ENCODE measurements at places on chromosomes 5 and 9.

GRCh38 chr9:91577633-91578061 is 154.0 kb upstream of the NFIL3 start:
- DNase-seq, result no peak

- DNase-seq, result no peak
Measured at GRCh38 chr9:85716031-85716877, 25.5 kb downstream of the AGTPBP1 start.

DNA sequence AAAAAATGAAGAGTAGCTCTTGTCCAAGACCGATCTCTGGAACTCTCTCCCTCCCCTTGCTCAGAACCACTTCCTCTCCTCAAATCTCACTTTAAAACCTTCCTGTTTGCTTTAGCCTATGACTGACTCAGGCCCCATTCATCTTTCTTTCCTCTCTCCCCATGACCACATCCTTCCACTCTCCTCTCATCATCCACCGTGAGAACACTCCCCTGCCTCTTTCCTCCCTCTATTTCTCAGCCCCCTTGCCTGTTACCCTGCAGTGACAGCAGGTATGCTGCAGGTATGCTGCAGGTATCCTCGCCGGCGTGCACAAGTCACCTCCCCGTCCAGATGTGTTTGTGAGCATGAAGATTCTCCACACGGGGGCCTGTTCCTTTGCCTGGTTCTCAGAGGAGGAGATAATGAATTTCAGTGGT is 505.3 kb downstream of the CCDC171 start:
- DNase-seq, result no peak

DNA sequence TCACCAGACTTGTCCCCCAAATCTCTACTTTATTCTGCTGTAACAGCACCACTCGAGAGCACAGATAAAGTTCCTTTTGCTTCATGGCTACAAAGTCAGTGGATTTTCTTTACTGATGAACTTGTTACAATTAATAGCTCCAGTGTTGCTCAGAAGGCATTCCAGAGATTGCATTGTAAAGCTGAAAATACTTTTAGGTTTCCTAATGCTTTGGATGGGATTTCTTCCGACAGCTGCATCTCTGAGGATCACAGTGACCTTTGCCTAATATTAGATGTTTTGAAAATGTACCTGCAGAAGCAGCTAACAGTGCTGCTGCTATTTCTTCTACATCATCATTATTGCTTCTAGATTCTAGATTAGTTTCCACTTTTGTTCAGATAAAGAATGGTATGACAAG is 58.8 kb upstream of the TMEM171 start:
- no peak for DNase-seq

- DNase-seq, result no peak
Measured at GRCh38 chr9:22216730-22217172, 207.6 kb upstream of the CDKN2B start.

- DNase-seq, result no peak
Measured at GRCh38 chr9:81032030-81032572, 657.2 kb downstream of the TLE1 start.

GRCh38 chr9:130453487-130453886 is 8.7 kb downstream of the ASS1 start:
- DNase-seq, result no peak

- no peak for DNase-seq
Measured at GRCh38 chr9:126633881-126634558, 20.3 kb downstream of the LMX1B start.

DNA sequence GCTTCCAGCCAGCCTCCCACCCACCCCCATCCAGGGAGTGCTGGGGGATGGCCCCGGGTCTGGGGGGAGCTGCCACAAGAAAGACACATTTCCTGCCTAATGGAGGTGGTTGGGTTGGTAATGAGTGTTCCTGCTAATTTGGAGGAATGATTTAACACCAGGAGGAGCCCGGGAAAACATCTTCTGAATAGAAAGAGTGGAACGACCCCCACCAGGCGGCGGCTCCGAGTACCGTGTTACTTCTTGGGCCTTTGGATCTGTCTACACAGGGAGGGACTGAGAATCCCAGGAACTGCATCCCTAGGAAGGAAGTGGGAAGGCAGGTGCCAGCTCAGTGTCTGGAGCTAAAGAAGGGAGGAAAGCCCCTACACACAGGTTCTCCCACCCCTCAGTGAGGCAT is 64.6 kb downstream of the TSPAN17 start:
- no peak for DNase-seq

- no peak for DNase-seq
Measured at GRCh38 chr9:104345061-104345460, 159.0 kb upstream of the OR13F1 start.

DNA sequence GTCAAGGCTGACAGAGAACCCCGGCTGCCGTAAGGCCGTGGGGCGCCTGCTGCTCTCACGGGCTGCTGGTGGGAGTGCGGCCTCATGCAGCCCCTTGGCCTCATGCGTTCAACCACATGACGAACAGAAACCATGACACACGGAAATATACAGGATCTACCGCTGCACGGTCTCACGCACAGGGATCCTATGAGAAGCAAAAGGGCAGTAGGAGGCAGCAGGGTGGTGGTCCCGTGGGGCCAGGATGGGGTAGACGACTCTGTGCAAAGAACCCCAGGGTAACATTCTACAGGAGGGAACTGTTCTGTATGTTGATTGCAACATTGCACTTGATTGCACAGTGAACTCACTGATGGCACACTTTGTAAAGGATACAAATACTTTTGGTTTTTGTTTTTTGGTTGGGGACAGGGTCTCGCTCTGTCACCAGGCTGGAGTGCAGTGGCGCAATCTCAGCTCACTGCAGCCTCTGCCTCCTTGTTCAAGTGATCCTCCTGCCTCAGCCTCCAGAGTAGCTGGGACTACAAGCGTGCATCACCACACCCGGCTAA is 51.6 kb downstream of the NACC2 start:
- DNase-seq, result no peak

DNA sequence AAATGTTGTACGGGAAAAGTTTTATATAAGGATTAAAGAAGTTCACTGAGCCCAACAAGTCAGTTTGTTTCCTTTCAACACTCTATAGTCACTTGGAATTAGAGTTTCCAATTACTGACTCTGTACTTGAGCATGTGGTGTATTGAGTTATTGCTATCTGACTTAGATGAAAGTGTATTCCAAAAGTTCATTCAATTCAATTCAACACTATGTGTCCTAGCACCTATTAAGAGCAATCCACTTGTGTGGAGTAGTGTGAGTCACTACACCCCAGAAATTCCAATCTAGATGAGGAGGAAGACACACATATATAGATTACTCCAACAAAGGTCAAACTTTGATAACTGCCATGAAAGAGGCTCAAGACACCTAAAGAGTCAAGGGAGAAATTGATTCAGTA is 98.2 kb upstream of the SLCO6A1 start:
- no peak for DNase-seq

GRCh38 chr9:114382699-114383520 is 4.9 kb downstream of the AKNA start:
- no peak for DNase-seq

DNA sequence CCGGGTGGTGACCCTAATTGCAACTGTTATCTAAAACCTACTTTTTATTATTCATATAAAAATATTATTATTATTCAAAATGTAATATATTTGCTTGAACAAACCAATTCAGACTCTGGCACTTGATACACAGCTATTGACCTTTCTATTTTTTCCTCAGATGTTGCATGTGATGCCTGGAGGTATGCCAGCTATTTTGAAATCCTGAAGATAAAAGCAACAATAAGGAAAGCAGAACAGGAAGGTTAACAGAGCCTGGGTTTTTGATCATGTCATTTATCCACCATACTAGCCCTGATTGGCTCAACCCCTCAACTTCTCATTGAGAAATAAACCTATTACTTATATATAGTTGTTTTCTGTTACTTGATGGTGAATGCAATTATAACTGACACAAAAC is 340.9 kb upstream of the KIF2A start:
- no peak for DNase-seq

DNA sequence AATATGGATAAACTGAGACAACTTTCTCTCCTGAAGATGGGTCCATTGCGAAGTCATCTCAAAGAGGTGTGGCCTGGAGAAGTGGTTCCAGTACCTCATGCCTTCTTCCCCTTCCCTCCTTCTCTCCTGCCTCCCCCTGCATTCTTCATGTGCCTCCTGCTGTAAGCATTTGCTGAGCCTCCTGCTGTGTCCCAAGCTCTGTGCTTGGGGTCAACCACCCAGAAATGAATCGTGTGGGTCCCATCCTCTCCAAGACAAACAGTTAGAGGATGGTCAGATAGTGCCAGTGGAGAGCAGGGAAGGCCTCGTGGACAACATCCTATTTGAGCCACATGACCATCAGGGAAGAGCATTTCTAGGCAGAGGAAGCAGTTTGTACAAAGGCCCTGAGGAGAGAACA is 53.5 kb downstream of the KCNIP1 start:
- DNase-seq, result no peak

DNA sequence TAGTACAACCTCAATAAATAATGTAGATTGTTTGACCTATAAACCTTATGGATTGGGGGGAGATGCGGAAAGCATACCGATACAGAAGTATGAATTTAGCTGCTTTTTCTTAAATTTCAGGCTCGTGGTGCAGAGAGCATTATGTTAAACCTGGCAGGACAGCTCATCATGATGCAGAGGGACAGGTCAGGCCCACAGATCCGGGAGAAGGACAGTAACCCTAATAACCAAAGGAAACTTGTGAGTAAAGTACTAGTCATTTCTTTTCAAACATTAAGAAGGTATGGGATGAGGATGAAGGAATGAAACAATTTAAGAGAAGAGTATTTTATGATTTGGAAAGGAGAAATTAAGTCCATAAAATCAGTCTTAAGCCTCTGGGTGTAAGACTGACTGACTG is 70.5 kb downstream of the ERMP1 start:
- no peak for DNase-seq

GRCh38 chr9:137222190-137223077 is at the start of gene RNF208:
Gene RNF208 (minus strand): TSS chr9:137222240. CDS start chr9:137221212, 1,028 bp downstream.
- no peak for DNase-seq

GRCh38 chr5:97019435-97020117 is 83.7 kb downstream of the LNPEP start:
- DNase-seq, result no peak

- no peak for DNase-seq
Measured at GRCh38 chr5:180799902-180800801, 2.5 kb downstream of the MGAT1 start.

- no peak for DNase-seq
Measured at GRCh38 chr9:35114840-35115628, 628 bp downstream of the ATOSB start.

- DNase-seq, result no peak
Measured at GRCh38 chr5:8340261-8340660, 471.3 kb downstream of the MTRR start.

- no peak for DNase-seq
Measured at GRCh38 chr5:109045710-109046109, 298.0 kb downstream of the FER start.

GRCh38 chr5:80973027-80973426 is 12.9 kb downstream of the RASGRF2 start:
- DNase-seq, result no peak

- no peak for DNase-seq
Measured at GRCh38 chr5:174338185-174339010, 292.9 kb downstream of the NSG2 start.

- no peak for DNase-seq
Measured at GRCh38 chr5:122121479-122122465, 7.6 kb upstream of the ZNF474 start.

- DNase-seq, result no peak
Measured at GRCh38 chr5:100731768-100732167, 171.3 kb downstream of the ST8SIA4 start.

DNA sequence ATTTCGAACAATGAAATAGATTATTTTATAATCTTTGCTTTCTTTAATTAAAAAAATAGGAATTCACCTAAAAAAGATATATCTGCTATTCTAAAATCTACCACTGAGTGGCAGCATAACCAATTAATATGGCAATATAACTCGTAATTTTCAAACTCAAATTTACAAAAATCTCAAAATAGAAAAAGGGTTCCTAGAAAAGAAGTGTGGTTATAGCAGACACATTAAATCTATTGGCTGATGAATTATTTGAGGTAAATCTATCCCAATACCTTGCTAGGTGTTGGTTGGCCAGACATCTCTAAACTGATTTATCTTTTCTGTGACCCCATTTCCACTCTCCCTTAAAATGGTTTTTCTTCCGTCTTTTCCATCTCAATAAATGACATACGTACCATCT is 30.2 kb upstream of the NRG2 start:
- DNase-seq, result peak; percentile 13

DNA sequence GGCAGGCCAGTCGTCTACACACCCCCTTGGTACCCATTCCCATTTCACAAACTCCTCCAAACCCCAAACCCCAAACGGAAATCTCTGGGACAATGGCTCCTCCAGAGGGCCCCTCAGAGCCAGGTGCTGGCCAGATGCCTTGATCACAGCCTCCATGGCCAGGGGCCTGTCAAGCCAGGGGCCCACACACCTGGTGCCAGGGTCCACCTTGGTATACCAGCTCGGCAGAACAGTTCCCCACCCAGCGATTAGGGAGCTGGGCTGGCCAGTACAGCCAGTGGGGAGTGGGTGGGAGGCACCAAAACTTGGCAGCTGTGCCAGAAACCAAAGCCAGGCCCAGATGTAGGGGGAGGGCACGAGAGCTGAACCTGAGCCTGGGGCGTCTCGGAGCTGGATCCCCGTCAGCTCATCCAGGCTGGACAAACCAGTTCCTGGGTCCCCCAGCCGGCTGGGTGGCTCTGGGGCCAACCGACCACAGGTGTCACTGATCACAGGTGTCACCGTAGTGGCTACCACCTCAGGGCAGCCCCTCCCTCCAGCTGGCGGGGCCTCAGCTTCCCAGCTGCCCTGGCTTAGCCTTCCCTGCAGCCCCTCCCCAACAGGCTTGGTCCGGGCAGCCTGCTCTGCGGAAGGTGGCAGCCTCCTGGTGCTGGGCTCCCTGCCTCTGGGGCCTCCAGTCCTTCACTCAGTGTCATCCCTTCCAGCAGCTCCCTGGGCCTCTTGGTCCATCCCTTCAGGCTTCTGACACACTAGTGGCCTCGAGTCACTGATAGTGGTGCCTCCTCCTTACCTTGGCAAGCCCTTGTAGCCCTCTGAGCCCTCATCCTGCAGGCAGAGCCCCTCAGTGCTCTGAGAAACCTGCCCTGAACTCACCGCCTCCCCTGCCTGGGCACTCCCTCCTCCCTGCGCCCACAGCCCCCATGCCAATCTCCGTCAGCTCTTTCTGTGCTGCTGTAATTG is 6.6 kb upstream of the RMND5B start:
- no peak for DNase-seq

- no peak for DNase-seq
Measured at GRCh38 chr5:93072831-93073459, 508.1 kb downstream of the NR2F1-AS1 start.

- DNase-seq, result no peak
Measured at GRCh38 chr5:42811591-42812446, at the start of gene SELENOP. Gene SELENOP (minus strand): TSS chr5:42811892. CDS start chr5:42808353, 3,539 bp downstream.

GRCh38 chr9:81225596-81225995 is 463.8 kb downstream of the TLE1 start:
- no peak for DNase-seq
